Colonic mucosa (tissue), 4 donors: ENCODE measurements at places on chromosomes 3 and 15.

GRCh38 chr3:156859578-156859977, 33.4 kb downstream of the LEKR1 start:
- no peak for DNase-seq
- H3K27ac ChIP-seq = no peak overlapping the region
- H3K36me3 ChIP-seq = no peaks in the 10 kb centered on the region
- no peaks in the 10 kb centered on the region for H3K27me3 ChIP-seq
- H3K4me3 ChIP-seq = no peak overlapping the region
- H3K4me1 ChIP-seq = no peaks in the 10 kb centered on the region

DNA sequence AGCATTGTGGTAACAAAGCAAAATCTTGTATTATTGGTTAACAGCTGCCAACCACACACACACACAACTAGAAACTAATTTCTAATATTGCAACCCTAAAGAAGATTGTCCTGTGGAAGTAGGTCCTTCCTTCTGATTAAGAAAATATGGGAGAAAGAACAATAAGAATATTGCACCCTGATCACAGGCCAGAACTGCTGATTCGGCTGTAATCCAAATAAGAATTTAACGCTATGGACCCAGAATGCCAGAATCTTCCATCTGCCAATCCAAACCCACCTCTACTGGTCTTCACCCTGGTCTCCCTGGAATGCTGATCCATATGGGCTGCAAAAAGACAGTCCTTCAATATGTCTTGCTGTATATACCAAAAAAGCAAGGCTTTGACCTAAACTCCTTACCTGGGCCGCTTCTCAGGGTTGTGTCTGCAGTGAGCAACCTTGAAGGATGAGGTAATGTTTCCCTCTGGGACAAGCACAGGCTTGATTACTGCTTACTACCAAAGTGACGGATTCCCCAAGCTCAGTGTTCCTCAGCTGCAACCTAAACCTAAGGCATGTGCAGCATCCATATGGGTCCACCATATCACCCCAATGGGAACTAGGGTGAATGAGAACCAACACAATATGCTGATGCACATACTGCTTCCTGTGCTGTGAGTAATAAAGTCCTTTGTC, 8.0 kb downstream of the CCDC14 start:
- peak overlapping the region; percentile 10 for H3K27ac ChIP-seq
- H3K4me3 ChIP-seq = no peak overlapping the region
- no peaks in the 10 kb centered on the region for H3K36me3 ChIP-seq
- no peaks in the 10 kb centered on the region for H3K4me1 ChIP-seq
- no peaks in the 10 kb centered on the region for H3K27me3 ChIP-seq

DNA sequence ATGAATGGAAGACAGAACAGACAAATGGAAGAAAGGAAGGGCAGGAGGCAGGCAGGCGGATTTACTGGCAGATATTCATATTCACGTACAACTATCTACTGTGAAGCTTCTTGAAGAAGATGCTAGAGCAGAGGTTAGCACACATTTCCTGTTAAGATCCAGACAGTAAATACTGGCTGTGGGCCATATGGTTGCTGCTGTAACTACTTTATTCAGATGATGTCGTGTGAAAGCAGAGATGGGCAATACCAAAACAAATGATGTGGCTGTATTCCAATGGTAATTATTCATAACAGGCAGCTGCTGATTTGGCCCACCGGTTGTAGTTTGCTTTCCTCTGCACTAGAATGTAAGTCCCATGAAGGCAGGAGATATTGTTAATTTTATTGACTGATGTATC, 115.7 kb upstream of the PRTG start:
- no peak overlapping the region for H3K4me3 ChIP-seq
- H3K36me3 ChIP-seq = no peaks in the 10 kb centered on the region
- H3K4me1 ChIP-seq = no peaks in the 10 kb centered on the region
- H3K27me3 ChIP-seq = no peaks in the 10 kb centered on the region
- no peak for DNase-seq

DNA sequence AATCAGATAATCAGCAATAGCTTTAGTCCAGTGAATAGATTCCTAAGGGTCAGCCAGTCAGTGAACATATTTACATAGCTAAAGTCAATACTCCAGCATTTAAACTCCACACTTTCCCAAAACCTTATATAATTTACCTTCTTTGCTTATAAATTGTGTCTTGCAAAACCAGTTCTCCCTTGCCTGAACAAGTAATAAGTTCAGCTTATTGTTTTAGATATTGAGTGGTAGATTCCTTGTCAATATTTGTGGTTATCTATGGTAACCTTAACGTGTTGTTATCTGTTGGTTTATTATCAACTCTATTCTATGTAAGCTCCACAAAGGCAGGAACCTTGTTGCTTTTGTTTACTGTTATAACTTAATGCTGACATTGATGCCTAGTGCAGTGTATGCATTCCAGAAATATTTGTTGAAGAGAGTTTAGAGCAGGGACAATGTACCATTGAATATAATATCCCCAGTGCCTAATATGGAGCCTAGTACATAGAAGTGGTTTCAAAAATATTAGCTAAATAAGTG, 24.0 kb downstream of the PLSCR5 start:
- H3K36me3 ChIP-seq = no peaks in the 10 kb centered on the region
- no peaks in the 10 kb centered on the region for H3K27me3 ChIP-seq
- no peak overlapping the region for H3K27ac ChIP-seq
- no peak overlapping the region for H3K4me3 ChIP-seq

- H3K4me3 ChIP-seq = no peak overlapping the region
- peak; percentile 16 for DNase-seq
- H3K4me1 ChIP-seq = no peaks in the 10 kb centered on the region
- no peak overlapping the region for H3K27ac ChIP-seq
These were observed 148.9 kb downstream of the DNAJB8 start for GRCh38 chr3:128317698-128318231.

- H3K36me3 ChIP-seq = no peaks in the 10 kb centered on the region
- peaks cover 5% of the 10 kb centered on the region for H3K4me1 ChIP-seq
- no peaks in the 10 kb centered on the region for H3K27me3 ChIP-seq
- no peak overlapping the region for H3K4me3 ChIP-seq
- DNase-seq = peak; percentile 53
These were observed 333.4 kb downstream of the THSD4 start for GRCh38 chr15:71448688-71449114.

GRCh38 chr3:154235330-154235729, 89.0 kb downstream of the DHX36 start:
- H3K27me3 ChIP-seq = no peaks in the 10 kb centered on the region
- H3K4me3 ChIP-seq = no peak overlapping the region
- H3K27ac ChIP-seq = no peak overlapping the region
- H3K36me3 ChIP-seq = no peaks in the 10 kb centered on the region

- H3K27ac ChIP-seq = no peak overlapping the region
- H3K4me3 ChIP-seq = no peak overlapping the region
- H3K36me3 ChIP-seq = no peaks in the 10 kb centered on the region
- H3K4me1 ChIP-seq = no peaks in the 10 kb centered on the region
These were observed 45.1 kb downstream of the SEMA5B start for GRCh38 chr3:122982216-122983185.

DNA sequence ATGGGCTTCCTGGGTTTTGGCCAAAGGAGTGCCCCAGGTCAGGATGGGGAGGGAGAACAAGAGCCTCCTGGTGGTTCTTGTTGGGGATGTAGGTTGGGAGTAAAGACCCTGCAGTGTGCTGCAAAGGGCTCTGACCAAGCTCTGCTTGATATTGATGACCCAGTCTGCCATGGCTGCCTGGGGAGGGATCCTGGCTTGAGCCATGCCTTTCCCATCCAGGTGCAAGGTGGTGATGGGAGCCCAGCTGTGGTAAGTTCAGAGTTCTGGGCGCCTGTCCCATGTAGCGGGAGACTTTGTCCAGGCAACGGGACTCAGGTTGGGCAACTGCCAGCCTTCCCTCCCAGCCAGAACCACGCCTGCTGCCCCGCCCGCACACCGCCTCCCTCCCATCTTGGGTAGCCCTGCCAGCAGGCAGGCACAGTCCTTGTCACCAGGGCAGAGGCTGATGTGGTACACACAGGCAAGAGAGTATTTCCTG, 2.6 kb downstream of the GNAI2 start:
- peaks cover 31% of the 10 kb centered on the region for H3K4me1 ChIP-seq
- H3K27me3 ChIP-seq = no peaks in the 10 kb centered on the region
- H3K4me3 ChIP-seq = peak overlapping the region; percentile 52

GRCh38 chr15:67968564-67968963, 85.6 kb upstream of the PIAS1 start:
- H3K27ac ChIP-seq = no peak overlapping the region
- H3K4me1 ChIP-seq = no peaks in the 10 kb centered on the region
- no peaks in the 10 kb centered on the region for H3K27me3 ChIP-seq
- peak overlapping the region; percentile 25 for H3K4me3 ChIP-seq
- DNase-seq = no peak

- no peak for DNase-seq
- H3K4me1 ChIP-seq = no peaks in the 10 kb centered on the region
- H3K4me3 ChIP-seq = no peak overlapping the region
- H3K36me3 ChIP-seq = no peaks in the 10 kb centered on the region
- no peaks in the 10 kb centered on the region for H3K27me3 ChIP-seq
These were observed 40.1 kb upstream of the GALNT15 start for GRCh38 chr3:16134173-16134928.

- H3K27me3 ChIP-seq = no peaks in the 10 kb centered on the region
- no peaks in the 10 kb centered on the region for H3K36me3 ChIP-seq
- H3K27ac ChIP-seq = no peak overlapping the region
These were observed 398.9 kb downstream of the IGSF11 start for GRCh38 chr3:118635711-118636110.

DNA sequence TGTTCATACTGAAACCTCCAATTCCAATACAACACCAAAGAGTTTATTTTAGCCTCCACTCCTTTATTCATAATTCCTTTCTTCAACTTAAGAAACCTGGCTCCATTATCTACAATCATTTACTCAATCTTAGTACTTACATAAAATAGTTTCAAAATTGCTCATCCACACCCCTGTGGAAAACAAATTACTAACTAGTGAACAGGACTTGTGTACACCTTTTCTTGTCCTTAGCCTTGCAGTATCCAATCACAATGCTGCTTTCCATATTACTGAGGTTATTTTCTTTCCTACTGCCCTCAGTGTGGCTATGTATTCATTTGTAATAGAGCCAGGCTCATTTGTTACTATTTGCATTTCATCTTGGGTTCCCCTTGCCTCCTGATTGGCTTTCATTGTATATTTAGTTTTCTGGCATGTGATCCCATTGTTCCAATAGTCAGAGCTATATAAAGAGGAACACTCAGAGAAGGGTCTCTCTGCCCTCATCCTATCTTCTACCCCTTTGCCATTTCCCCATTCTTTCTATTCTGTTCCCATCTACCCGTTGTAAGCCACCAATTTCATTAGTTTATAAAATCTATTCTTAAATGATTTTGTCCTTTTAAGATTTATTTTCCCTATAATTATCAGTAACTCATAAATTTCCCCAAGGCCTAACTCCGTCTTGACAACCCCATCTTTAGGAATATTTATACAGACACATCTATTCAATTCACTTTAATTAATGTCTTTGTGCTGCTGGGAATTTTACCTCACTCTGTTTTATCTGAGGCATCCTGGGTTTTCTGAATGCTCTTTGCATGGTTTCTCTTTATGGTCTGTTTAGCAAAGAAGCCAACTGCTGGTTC, 67.9 kb upstream of the RBP1 start:
- H3K27me3 ChIP-seq = no peaks in the 10 kb centered on the region
- no peak for DNase-seq
- no peaks in the 10 kb centered on the region for H3K4me1 ChIP-seq
- H3K36me3 ChIP-seq = no peaks in the 10 kb centered on the region
- no peak overlapping the region for H3K4me3 ChIP-seq

GRCh38 chr3:196235452-196236122, 19.3 kb downstream of the SLC51A start:
- no peaks in the 10 kb centered on the region for H3K27me3 ChIP-seq
- DNase-seq = no peak
- no peak overlapping the region for H3K27ac ChIP-seq
- H3K4me1 ChIP-seq = no peaks in the 10 kb centered on the region
- no peak overlapping the region for H3K4me3 ChIP-seq

DNA sequence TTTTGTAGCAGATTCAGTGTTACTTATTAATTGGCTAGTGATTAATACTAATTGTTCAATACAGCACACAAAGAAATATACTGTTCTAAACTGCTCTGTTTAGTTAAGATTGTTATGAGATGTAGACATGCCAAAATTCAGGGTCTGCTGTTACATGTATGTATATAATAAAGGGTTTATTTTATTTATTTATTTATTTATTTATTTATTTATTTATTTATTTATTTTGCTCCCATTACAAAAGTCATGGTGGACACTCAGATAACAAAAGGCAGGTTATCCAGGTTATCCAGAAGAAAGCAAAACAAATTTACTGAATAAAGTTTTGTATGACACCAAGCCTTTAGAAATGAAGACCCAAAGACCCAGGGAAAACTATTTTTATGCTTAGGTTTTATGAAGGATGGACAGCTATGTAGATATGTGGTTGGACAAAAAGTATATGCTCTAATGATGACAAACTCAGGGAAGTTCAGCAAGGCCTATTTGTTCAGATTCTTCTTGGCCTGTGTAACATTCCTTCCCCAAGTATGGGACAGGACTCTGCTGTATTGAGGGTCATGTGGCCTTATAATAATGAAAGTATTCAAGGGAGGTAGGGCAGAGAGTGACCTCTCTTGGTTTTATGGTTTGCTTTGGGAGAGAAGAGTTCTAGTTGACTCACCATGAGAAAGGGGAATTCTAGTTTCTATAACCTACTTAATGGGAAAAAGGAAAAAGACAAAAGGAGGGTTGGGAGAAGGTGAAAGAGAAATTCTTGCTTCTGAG, 1056.8 kb downstream of the ROBO2 start:
- H3K36me3 ChIP-seq = no peaks in the 10 kb centered on the region
- no peaks in the 10 kb centered on the region for H3K27me3 ChIP-seq
- no peak overlapping the region for H3K4me3 ChIP-seq
- H3K27ac ChIP-seq = no peak overlapping the region
- DNase-seq = no peak

DNA sequence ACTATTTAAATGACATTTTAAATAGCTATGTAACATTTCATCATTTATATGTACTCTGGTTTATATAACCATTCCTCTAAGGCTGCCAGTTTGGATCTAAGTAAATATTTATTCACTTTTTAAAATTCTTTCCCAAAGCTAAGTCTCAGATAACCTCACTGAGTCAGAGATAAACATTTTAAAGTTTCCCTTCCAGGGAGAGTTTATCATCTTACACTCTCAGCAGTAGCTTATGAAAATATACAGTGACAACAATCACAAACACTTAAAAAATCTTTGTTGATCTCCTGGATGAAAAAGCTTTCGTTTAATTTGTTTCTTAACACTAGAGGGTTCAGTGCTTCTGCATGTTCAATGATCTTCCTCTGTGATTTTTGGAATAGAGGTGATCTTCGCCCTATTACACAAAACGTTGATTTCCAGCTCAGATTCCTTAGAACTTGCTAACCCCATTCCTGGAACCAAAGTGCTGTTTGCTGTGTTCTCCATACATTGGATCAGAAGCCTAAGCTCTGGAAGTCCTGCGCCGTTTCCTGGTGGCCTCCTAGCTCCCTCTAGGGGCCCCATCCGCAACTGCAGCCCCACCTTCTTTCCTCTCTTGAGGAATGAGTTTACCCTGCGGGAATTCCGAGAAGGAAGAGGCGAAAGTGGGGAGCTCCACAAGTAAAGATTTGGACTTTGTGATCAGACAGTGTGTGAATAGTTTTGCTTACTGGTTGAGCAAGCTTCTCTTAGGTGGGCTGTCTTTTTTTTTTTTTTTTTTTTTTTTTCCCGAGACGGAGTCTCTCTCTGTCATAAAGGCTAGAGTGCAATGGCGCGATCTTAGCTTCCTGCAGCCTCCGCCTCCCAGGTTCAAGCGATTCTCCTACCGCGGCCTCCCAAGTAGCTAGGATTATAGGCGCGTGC, 29.3 kb upstream of the SACM1L start:
- peak; percentile 88 for DNase-seq
- no peaks in the 10 kb centered on the region for H3K36me3 ChIP-seq
- H3K27ac ChIP-seq = no peak overlapping the region
- H3K4me3 ChIP-seq = no peak overlapping the region
- H3K27me3 ChIP-seq = no peaks in the 10 kb centered on the region

- no peak overlapping the region for H3K27ac ChIP-seq
- H3K36me3 ChIP-seq = no peaks in the 10 kb centered on the region
- no peaks in the 10 kb centered on the region for H3K27me3 ChIP-seq
- no peak for DNase-seq
- H3K4me1 ChIP-seq = no peaks in the 10 kb centered on the region
These were observed 56.9 kb upstream of the VGLL3 start for GRCh38 chr3:87047852-87048251.
